ENCODE measurements at places on chromosomes 7 and 10. TPM values are rescaled to one million over a fixed set of nuclear protein-coding genes. Genes with fewer than 3 reads are reported as not detected.

DNA sequence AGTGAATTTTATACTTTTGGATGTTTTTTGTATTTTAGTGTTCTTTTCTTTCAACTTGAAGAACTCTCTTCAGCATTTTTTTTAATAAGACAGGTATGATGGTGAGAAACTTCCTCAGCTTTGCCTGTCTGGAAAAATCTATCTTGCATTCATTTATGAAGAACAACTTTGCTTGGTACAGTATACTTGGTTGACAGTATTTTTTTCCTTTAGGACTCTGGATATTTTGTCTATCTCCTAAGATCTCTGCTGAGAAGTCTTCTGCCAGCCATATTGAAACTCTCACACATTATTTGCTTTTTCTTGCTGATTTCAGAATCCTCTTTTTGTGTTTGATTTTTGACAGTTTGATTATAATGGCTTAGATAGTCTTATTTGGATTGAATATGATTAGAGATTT lies 405.0 kb upstream of the GHITM start:
- no peaks in the 10 kb centered on the region for H3K4me1 ChIP-seq
- H3K4me3 ChIP-seq = no peak overlapping the region
- DNase-seq = no peak
- H3K27ac ChIP-seq = no peak overlapping the region
- no peaks in the 10 kb centered on the region for H3K36me3 ChIP-seq
- H3K27me3 ChIP-seq = no peaks in the 10 kb centered on the region

GRCh38 chr7:101538596-101539459 lies 90.3 kb downstream of the MYL10 start:
- H3K4me1 ChIP-seq = no peaks in the 10 kb centered on the region
- no peaks in the 10 kb centered on the region for H3K27me3 ChIP-seq
- H3K27ac ChIP-seq = no peak overlapping the region
- peak; percentile 29 for DNase-seq

GRCh38 chr7:99644431-99644830 lies 27.7 kb downstream of the ZSCAN25 start:
- H3K27ac ChIP-seq = no peak overlapping the region
- H3K27me3 ChIP-seq = no peaks in the 10 kb centered on the region
- no peaks in the 10 kb centered on the region for H3K36me3 ChIP-seq
- H3K4me1 ChIP-seq = no peaks in the 10 kb centered on the region

DNA sequence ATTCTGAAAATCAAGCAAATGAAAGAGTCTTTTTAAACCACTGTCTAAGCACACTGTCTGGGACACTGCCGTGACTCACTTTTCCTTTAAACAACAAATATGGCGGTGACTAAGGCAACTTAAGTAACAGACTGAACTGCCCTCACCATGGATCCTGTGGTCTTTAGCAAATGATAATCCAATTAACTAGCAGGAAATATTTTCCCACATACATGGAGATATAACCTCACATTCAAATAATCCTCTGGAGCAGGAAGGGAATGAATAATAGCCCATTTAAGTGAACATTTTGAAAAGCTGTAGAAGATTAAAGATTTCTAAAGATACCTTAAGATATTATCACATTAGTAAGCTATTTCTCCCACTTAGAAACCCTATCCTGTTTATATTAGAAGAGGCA lies 40.3 kb upstream of the LRRC17 start:
- no peaks in the 10 kb centered on the region for H3K4me1 ChIP-seq
- no peak overlapping the region for H3K27ac ChIP-seq
- no peak for DNase-seq
- no peaks in the 10 kb centered on the region for H3K36me3 ChIP-seq

DNA sequence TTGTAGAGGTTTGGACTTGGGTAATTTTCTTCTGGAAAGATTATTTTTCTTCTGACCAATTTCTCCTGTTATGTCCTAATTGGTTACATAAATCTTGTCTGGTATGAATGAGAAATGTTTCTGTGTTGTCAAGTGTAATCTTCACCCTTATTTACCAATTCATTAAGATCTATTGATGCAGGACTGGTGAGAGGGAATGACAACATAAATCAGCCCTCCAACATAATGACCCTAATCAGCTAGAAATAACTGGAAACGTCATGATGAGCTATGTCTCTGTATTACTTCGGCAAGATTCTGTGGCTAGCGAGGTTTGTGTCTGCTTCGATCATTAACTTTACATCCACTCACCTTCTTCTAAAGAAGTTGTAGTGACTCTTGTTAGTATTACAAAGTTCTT lies 3.5 kb downstream of the FOXP2 start:
- no peak overlapping the region for H3K27ac ChIP-seq
- H3K4me1 ChIP-seq = no peaks in the 10 kb centered on the region
- no peak for DNase-seq
- no peaks in the 10 kb centered on the region for H3K36me3 ChIP-seq

DNA sequence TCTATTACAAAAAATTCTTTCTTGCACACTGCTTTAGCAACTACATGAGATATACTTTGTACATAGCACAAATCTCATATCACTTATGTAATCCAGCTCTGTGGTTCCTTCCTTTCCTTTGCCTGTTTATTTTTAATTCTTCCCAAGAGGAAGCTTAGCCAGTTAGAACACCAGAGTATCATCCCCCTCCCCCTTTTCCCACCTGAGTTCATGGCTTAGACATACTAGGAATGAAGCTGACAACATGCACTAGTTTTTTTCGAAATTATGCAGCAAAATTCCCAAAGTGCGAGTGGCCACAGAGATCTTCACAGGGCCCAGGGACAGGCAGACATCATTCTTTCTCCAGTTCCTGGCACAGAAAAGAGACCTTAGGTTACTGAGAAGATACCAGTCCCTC lies 17.8 kb downstream of the CAV1 start:
- H3K4me1 ChIP-seq = no peaks in the 10 kb centered on the region
- H3K36me3 ChIP-seq = no peaks in the 10 kb centered on the region
- no peak overlapping the region for H3K4me3 ChIP-seq
- DNase-seq = no peak

DNA sequence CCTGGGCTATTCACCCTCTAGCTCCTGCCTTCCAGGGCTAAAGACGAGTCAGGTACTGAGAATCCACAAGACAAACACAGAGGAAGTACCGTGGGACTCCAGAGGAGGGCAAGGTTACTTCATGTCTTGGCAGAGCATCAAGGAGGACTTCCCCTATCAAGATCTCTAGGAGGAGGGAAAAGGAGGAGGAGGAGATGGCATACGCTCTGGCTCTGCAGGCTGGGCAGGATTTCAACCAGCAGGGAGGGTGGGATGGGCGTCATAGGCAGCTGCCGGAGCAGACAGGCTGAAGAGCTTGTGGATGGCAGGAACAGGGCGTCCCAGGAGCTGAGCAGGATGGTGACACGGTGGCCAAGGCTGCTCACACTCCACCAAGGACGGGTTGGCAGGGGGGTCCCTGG lies 21.3 kb downstream of the MDH2 start:
- H3K27ac ChIP-seq = no peak overlapping the region
- DNase-seq = no peak
- H3K36me3 ChIP-seq = peaks cover 13% of the 10 kb centered on the region
- H3K4me1 ChIP-seq = no peaks in the 10 kb centered on the region
- no peaks in the 10 kb centered on the region for H3K27me3 ChIP-seq

DNA sequence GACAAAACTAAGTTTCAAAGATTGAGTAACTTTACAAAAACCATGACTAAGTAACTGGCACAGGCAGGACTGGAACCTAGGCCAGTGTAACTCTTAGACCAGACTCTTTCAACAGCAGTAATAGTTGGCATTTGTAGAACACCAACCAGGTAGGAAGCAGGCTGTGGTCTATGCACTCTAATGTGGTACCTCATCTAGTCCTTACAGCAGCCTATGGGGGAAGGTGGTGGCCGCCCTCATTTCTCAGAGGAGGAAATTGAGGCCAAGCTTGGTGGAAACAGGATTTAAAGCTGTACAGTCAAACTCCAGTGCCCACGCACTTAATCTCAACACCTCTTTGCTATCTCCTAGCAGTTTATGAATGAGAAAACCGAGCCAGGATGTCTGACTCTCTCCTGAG lies 165.4 kb upstream of the LRGUK start:
- H3K27ac ChIP-seq = no peak overlapping the region
- no peaks in the 10 kb centered on the region for H3K27me3 ChIP-seq
- no peak for DNase-seq
- H3K4me3 ChIP-seq = no peak overlapping the region
- no peaks in the 10 kb centered on the region for H3K36me3 ChIP-seq
- H3K4me1 ChIP-seq = no peaks in the 10 kb centered on the region

DNA sequence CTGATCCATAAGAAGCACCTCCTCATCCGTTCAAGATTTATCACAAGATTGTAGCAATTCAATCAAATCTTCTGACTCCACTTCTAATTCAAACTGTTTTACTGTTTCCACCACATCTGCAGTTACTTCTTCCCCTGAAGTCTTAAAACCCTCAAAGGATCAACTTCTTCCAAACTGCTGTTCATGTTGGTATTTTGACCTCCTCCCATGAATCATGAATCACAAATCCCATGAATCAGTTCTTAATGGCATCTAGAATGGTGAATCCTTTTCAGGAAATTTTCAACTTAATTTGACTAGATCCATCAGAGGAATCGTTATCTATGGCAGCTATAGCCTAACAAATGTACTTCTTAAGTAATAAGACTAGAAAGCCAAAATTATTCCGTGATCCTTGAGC lies 122.3 kb downstream of the IMMP2L start:
- DNase-seq = no peak
- no peak overlapping the region for H3K27ac ChIP-seq
- no peaks in the 10 kb centered on the region for H3K27me3 ChIP-seq
- no peaks in the 10 kb centered on the region for H3K4me1 ChIP-seq
- H3K36me3 ChIP-seq = no peaks in the 10 kb centered on the region

DNA sequence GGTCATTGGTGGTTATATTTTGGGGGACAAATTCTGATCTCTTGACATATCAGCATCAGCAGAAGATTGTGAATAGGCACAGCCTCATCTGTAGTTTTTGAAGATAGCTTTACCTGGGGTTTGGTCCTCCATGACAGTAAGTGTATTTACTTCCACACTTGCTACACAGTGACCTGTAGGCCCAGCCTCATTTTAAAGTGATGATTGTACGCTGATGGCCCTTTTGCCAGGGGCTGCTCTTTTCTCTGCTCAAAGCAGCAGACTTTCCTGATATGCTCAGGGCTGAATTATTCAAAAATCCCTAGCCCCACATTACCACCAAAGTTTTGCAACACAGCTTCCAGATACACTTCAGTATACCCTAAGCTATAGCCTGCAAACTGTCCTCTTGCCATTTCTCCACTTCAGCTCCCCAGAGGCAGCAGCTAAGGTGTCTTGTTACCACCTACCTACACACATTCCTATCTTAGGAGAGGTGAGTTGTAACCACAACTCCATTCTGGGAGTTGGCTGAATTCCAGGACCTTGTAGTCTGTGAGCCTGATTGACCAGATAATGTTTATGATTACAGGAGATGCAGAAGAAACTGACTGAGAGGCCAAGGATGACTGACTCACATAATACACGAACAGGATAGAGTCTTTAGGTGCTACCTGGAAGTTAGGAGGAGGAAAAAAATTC lies 6.0 kb downstream of the ASB4 start:
- no peak for DNase-seq
- H3K27ac ChIP-seq = no peak overlapping the region
- no peaks in the 10 kb centered on the region for H3K36me3 ChIP-seq
- H3K4me3 ChIP-seq = no peak overlapping the region
- no peaks in the 10 kb centered on the region for H3K4me1 ChIP-seq

DNA sequence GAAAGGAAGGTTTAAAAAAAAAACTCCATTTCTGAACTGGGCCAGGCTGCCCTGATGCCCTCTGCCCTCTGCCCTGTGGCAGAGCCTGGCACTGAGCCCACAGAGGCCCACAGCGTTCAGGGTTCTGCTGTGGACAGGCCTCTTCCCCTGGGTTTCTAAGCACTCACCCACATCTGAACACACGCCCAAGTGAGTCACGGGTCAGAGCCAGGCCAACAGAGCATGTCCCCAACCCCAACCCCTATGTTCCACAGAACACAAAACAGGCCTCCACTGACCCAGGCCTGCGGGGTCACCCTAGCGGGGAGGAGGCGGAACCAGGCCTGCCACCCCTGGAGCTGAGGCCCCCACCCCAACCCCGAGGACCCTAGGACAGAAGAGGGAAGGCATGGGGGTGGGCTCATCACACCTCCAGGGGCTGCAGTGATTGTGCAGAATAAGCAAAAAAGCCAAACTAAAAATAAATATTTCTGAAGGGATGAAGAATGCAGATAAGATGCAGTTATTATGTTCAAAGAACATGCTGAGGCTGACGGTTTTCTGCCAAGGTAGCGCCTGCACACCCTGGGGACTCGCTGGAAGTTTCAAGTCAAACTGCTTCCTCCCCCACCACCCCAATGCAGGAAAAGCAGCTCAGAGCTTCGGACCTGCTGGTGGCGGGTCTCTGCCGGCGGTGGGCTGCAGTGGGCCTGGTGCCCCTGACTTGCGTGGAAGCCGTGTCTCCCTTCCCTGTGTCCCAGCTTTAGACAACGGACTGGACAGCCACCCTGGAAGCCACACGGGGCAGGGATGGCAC lies 5.4 kb downstream of the WDR86 start:
- H3K4me3 ChIP-seq = no peak overlapping the region
- peaks cover 11% of the 10 kb centered on the region for H3K4me1 ChIP-seq
- H3K27me3 ChIP-seq = no peaks in the 10 kb centered on the region
- no peaks in the 10 kb centered on the region for H3K36me3 ChIP-seq
- H3K27ac ChIP-seq = no peak overlapping the region
- no peak for DNase-seq

GRCh38 chr7:114183311-114184088 lies 231.1 kb upstream of the FOXP2 start:
- no peaks in the 10 kb centered on the region for H3K4me1 ChIP-seq
- H3K27ac ChIP-seq = no peak overlapping the region
- no peak overlapping the region for H3K4me3 ChIP-seq
- no peaks in the 10 kb centered on the region for H3K27me3 ChIP-seq

- no peaks in the 10 kb centered on the region for H3K36me3 ChIP-seq
- DNase-seq = no peak
- no peak overlapping the region for H3K27ac ChIP-seq
- H3K27me3 ChIP-seq = no peaks in the 10 kb centered on the region
- H3K4me1 ChIP-seq = no peaks in the 10 kb centered on the region
- no peak overlapping the region for H3K4me3 ChIP-seq
Measured at GRCh38 chr7:134752006-134752760, 27.3 kb upstream of the CALD1 start.

DNA sequence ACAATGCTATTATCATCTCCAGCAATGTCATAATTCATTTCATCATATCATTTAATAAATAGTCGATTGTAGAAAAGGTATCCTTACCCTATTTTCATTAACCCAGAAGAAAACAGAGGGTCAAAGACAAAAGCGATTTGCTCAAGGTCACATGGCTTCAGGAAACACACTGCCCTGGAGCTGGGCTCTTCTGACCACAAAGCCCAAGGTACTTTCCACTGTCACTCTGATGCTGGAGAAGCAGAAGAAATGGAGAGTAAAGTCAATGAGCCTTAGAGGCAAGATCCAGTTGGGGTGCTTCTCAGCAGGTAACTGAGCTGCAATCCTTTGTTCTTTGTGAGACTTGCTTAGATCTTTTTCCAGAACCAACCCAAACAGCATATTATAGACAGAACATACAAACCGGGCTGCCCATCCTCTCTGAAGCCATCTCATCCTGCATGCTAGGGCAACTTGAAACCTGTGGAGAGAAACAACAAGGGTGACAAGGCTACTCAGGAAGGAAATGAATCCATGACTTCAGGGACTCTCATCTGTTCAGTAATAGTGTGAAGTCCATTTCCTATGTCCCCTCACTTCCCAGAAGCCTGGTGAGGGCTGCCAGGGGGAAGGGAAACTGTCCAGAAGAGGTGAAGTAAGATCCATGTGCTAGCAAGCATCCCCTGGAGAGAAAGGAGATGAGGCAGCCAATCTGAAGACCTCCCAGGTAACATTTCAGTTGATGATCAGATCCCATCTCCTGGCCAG lies 148.6 kb upstream of the SVIL start:
- H3K4me3 ChIP-seq = no peak overlapping the region
- no peaks in the 10 kb centered on the region for H3K36me3 ChIP-seq
- H3K4me1 ChIP-seq = no peaks in the 10 kb centered on the region
- no peaks in the 10 kb centered on the region for H3K27me3 ChIP-seq

Gene PNLIPRP1
- not detected for total RNA-seq

Gene SEMA3E
- total RNA-seq = not detected

Gene ITPRID1
- not detected for total RNA-seq

Data from naive thymus-derived CD4-positive, alpha-beta T cell (primary cell).